Stimulated activated CD4-positive, alpha-beta T cell treated with anti-CD3 and anti-CD28 coated beads, Interleukin-15, amount 100 ng/mL, for 1 hour (primary cell): ENCODE measurements at places on chromosomes 5 and 9.

DNA sequence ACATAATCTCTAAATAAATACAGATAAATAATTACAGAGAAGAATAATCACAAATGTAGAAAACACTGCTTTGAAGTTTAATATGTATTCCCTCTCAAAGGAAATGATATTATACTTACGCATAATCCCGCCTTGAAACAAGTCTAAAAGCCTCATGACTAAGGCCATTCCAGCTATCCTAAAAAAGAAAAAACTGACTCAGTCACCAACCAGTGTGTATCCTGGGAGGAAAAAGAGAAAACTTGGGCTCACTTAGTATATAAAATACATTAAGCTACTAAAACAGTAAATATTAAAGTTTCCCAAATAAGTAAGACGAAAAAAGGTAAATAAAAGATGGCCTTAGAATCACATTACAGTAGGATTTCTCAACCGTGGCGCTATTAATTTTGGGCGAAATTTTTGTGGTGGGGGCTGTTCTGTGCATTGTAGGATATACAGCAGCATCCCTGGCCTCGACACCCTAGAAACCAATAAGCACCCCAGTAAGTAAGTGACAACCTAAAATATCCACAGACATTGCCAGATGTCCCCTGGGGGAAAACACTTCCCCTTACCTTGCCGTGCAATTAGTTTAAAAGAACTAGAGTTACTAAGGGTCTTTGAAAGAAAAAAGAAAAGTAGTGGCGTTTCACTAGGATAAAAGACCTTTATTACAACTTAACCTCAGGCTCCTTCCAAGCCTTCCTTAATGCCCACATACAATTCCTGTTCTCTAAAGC lies 1.1 kb downstream of the HSPA9 start:
- DNase-seq: no peak

- DNase-seq: no peak
Observed at GRCh38 chr5:74337984-74338310, 302.6 kb downstream of the ENC1 start.

- DNase-seq: no peak
Observed at GRCh38 chr5:82809420-82810143, 267.6 kb downstream of the TMEM167A start.

GRCh38 chr5:154714266-154714986 lies 40.8 kb upstream of the LARP1 start:
- DNase-seq: no peak

DNA sequence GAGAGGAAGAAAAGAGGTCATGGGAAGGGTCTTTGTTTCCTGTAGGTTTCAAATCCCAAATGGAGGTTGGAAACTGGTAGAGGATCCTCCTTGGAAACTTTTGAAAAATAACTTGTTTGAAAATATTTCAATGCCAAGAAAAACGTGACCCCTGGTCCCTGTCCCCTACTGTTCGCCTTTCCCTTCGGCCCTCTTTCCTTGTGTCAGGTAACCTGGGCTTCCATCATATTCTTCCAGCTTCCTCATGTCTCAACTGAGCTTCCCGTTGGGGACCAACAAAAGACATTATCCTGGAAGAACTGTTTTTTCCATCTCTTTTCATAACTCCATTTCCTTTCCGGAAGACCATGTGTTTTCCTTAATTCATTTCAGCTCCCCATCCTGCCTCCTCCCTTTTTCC lies 266.8 kb upstream of the ANKRD55 start:
- no peak for DNase-seq
